ENCODE measurements at places on chromosomes 2 and 18.

GRCh38 chr18:48962252-48962993, 11.7 kb upstream of the SMAD7 start:
- DNase-seq, result no peak

DNA sequence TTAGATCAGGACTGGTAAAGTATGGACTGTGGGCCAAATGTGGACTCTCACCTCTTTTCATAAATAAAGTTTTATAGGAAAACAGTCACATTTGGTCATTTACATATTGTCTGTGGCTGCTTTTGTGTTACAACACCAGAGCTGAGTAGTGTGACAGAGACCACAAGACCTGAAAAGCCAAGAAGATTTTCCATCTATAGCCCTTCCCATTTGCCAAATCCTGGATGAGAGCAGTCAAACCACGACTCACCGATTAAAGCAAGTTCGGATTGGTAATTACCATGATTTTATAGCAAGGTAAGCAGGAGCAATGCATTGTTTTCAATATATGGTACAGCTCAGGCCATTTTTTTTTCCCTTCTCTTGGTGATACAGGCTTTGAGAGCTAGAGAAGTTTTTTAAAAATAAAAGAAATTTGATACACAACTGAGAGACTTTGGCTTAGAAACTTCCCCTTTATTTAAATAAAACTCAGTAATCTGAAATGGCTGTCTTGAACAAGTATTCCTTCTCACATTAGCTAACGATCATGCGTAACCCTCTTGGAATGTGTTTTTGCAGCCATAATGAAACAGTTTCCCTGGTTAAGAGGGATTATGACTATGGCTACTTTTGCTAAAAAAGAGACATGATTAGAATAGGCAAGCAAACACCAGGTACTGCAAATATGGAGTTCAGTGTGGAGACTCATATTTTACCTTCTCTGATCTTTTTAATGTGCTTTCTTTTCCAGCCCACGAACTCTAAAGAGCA, 9.5 kb upstream of the MALL start:
- DNase-seq, result no peak

DNA sequence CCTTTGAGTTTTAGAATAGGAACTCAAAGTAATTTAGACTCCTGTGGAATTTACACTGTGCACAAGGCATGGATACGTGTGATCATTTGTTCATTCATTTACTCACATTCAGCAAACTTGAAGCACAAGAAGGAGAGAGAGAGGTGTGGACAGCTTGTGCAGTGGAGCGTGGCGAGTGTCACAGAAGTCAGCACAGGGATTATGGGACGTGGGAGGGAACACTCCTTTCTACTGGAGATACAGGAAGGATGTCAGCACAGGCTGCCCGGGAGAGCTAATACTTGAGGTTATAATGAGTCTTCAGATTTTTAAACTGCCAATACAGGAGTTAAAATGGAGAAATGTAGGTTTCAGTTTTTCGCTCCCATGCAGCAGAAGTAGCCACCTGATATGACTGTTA, 7.0 kb downstream of the FAM228A start:
- DNase-seq, result no peak

DNA sequence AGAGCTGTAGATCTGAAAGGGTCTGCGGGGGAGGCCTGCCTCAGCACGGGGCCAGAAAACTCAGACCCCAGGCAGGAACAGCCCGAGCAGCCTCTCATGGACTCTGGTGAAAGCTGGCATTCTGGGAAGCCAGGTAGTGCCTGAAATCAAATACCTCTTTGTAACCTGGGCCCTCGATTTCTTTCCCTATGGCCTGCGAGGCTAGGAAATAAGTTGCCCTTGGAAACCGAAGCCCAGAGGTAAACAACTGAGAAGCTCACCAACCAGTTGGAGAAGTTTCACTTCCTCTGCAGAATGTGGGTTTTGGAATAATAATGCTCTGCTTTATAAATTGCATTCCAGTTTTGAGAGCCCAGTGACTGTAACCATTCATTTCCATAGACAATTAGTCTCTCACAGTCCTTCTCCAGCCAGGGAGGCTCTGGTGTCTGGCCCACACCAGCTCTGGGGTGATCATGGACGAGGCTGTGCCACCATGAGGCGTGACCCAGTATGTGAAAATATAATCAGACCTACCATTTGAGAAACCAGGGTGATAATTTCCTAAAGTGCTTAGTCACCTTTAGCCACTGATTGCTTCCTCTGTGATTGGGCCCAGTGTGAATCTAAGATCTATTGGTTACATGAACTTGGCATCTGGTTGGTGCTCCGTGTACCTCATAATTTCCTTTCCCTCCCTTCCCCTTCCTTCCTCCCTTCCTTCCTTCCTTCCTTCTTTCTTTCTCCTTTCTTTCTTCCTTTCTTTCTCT, 133.1 kb upstream of the PELI1 start:
- DNase-seq, result no peak

GRCh38 chr2:9296559-9296958, 89.9 kb downstream of the ASAP2 start:
- no peak for DNase-seq

GRCh38 chr2:158006961-158007719, 94.5 kb upstream of the UPP2 start:
- DNase-seq, result no peak

- DNase-seq, result no peak
These were observed 111.5 kb downstream of the GALNT3 start for GRCh38 chr2:165682546-165682945.

GRCh38 chr2:129293326-129293725, 686.1 kb upstream of the RAB6C start:
- no peak for DNase-seq

GRCh38 chr2:72095364-72095763, 52.3 kb downstream of the CYP26B1 start:
- DNase-seq, result no peak

GRCh38 chr18:50340078-50340477, 34.8 kb upstream of the SKA1 start:
- DNase-seq, result no peak

DNA sequence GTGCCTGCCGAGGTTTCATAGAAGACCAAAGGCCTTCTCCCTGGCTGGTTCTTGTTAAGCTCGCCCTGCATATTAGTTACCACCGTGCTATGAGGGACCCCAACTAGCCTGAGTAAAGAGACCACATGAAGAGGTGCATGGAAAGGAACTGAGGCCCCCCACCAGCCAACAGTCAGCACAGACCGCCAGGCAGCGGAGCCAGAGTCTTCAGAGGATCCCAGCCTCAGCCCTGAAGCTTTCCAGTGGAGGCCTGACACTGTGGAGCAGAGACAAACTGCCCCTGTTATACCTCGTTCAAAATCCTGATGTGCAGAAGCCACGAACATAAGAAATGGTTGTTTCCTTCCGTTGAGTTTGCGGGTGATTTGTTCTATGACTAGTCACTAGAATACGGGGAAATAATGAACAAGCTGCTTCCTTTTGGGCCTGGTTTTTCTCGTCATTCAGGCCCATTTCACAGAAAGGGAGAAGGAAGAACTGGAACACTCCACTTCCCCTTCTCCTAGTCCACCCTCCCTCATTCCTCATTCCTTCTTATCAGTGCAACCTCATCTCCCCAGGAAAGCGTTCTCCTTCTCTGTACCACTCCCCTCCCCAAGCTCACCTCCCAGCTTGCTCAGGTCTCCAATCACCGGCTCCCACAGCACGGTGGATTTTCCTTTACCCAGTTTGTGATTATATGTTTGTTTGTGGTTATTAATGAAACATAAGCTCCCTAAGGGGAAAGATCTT, 3.0 kb upstream of the GLI2 start:
- DNase-seq, result no peak

DNA sequence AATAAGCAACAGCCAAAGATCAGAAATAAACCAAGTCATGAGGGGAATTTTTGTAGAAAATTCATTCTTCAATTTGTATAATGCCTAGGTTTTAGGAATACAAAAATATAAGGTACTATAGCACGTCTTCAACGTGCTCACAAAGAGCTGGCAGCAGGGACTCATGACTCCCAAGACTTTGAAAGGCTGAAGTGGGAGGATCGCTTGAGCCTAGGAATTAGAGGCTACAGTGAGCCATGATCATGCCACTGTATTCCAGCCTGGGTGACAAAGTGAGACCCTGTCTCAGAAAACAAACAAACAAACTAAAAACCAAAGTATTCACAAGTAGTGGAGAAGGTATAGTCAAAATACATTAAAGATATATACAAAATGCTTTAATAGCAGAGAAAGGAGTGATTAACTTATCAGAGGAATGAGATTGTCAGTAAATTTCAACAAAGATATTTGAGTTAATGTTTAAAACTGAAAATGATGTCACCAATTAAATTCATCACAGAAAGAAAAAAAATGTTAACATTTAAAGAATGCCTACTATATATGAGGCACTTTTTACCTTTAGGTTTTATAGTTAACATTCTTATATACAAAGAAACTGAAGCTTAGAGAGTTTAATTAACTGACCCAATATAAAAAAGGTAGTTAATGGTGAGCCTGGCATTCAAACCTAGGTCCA, 3.2 kb downstream of the WDR33 start:
- DNase-seq, result no peak

- DNase-seq, result no peak
These were observed 158.9 kb downstream of the DOK6 start for GRCh38 chr18:69559604-69560003.
